Left renal cortex interstitium (tissue), 4 donors: ENCODE measurements at places on chromosomes 7 and 10.

DNA sequence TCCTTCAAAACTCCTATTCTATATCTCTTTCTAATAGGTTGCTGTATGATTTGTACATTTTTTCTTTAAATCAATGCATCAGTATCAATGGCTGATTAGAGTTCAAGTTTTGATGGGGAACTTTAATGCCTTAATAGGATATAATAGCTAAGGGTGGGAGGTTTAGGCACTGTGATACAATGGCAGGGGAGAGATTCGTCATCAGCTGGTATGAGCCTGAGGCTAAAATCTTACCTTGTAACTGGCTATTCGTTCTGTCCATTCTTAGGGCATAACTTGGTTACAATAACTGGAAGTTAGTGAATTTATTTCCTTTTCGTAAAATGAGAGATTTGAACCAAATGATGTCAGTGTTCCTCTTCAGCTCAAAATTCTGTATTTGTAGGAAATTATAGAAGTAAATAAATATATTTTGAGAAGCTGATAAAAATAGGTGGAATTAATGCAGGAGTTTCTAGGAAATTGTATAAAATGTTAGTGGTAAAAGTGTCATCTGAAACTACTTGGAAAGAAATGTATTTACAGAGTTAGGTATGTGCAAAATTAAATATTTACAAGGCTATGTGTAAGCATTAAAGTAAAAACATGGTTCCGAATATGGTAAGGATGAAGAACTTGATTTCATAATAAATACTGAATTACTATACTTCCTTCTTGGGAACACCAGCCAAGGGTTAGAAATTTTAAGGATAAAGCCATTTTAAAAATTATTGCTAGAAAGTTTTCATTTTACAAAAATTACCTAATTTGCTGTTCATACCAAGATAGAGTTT is 27.5 kb upstream of the NAMPT start:
- no peak for DNase-seq

DNA sequence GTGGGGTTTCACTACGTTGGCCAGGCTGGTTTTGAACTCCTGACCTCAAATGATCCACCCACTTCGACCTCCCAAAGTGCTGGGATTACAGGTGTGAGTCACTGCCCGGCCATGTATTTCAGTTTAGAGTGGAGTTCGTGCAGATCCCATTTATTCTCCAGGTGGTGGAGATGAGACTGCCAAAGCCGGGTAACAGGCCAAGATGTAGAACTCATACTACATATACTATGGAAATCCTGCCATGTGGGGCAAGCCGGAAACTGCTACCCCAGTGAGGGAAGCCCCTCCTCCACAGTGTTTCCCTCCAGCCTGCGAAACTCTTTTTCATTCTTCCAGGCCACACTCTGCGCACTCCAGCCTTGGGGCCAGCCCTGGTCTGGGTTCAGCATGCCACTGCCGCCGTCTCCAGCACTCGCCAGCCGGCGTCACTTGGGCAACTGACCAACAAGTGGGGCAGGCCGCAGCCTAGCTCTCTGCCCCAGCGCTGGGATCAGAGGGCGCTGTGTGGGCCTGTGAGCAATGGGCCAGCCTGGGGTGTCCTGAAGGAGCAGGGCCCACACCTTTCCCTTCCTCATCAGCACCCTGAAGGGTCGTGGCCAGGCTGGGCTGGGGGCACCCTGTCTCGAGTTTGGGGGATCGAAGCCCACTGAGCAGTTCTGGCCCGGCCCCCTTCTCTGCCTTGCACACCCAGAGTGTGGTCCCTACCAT is 122.0 kb downstream of the TRRAP start:
- DNase-seq, result no peak

- no peak for DNase-seq
Observed at GRCh38 chr10:70699659-70700174, 27.4 kb downstream of the ADAMTS14 start.

- no peak for DNase-seq
Observed at GRCh38 chr7:107387128-107387527, 82.7 kb upstream of the GPR22 start.

- no peak for DNase-seq
Observed at GRCh38 chr10:34112171-34112782, 702.8 kb downstream of the PARD3 start.

DNA sequence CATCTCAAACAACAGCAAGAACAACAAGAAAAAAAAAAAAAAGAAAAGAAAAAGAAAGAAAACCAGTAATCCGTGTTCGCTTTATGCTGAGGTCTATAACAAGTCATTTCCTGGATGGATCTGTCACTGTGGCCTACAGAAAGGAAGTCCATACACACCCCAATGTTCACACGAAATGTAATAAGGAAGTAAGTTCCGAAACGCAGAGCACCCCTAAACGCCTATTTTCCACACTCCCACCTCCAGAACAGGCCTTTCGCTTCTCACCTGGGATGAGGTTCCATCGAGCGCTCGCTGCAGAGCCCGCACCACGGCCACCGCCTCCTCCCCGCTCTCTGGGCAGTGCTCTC is 735 bp downstream of the ZNF394 start:
- no peak for DNase-seq

GRCh38 chr7:13032084-13032483 is 344.7 kb downstream of the ARL4A start:
- DNase-seq, result no peak

- no peak for DNase-seq
Observed at GRCh38 chr7:25613912-25614311, 385.6 kb upstream of the NPVF start.

GRCh38 chr10:84296091-84296981 is 32.1 kb upstream of the CCSER2 start:
- no peak for DNase-seq

DNA sequence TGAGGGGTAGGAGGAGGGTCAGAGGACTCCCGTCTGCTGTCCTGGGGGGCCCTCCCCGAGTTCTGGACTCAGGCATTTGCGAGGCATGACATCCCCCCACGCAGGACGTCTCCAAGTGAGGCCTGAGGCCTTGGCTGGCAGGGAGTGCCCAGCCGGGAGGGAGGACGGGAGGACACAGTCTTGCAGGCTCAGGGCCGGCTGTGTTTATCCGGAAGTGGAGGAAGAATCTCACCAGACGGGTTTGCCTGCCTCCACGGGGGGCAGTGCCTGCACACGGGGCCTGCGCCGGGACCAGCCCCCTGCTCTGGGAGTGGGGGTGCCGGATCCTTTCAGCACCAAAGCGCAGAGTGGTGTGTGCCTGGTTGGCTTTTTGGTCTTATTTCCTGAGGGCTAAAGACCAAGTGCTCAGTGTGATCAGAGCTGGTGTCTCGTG is 10.9 kb downstream of the PWWP2B start:
- no peak for DNase-seq

DNA sequence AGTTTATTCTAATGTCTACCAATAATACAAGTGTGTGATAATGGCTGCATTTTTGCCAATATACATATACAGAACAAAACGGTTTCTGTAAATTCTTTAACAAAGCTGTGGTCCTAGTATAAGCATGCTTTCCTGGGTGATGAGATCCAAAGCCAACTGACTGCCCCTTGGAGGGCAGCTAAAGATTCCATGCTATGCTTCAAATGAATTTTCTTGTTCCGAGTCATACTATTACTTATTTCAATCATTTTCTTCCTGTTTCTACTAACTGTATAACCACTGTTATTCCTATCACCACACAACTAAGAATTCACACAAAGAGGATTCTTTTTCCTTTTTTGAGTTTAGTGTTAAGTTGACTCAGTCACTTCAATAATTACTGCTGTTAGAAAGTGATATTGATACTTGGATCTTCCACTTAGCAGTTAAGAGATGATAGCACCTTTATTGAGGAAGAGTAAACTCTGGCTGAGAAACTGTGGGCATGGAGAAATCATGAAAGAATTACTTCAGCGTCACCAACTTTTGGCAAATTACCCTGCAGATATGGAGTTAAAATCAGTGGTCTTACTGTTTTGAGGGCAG is 197.5 kb downstream of the ARL4A start:
- no peak for DNase-seq

GRCh38 chr7:102208826-102209225 is 77.8 kb upstream of the SH2B2 start:
- no peak for DNase-seq

GRCh38 chr10:130961506-130962239 is 349.8 kb downstream of the TCERG1L start:
- no peak for DNase-seq

- DNase-seq, result no peak
Observed at GRCh38 chr7:41809940-41810576, 107.2 kb upstream of the INHBA start.

- no peak for DNase-seq
Observed at GRCh38 chr10:624605-625332, 64.7 kb downstream of the DIP2C start.

- DNase-seq, result no peak
Observed at GRCh38 chr10:92834331-92834730, 14.0 kb upstream of the EXOC6 start.

- DNase-seq, result no peak
Observed at GRCh38 chr7:4299431-4299830, 382.7 kb upstream of the FOXK1 start.

DNA sequence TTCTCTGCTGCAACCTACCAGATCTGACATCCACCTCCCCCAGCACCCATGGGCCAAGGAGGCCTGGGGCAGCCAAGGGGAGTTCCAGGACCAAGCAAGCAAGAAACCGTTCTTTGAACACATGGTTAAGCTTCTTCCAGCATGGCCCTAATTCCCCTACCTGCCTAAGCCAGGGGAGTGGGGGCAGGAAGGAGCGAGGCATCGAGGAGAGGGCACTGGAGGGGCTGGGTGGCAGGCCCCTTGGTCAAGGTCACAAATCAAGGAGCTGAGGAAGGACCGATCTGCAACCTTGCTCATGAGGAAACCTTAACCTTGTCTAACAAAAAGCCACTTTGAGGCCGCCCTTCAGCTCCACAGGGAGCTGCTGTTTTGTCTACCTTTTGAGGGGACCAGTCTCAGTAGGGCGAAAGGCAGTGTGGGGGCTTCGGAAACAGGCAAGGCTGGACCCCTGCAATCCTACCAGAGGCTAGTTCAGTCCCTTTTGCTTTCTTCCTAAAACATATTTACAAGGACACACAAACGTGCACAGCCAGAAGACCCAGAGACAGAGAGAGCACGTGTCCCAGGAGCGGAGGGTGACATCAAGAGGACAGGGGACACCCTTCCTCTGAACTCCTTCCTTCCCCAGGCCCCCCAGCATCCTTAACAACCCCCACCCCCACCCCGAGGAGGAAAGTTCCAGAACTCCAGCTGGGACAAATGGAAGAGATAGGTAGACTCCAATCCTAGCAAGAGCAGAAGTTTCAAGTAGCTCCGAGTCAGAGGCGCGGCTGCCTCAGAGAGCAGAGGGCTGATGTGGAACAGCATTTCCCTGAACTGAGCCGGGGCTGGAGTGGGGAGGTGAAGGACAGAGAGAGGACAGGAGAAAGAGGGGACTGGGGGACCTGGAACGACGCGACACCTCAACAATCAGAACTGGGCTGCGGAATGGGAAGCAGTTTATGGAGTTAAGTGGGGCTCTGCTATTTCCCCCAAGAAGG is 28.2 kb downstream of the SPOCK2 start:
- no peak for DNase-seq

DNA sequence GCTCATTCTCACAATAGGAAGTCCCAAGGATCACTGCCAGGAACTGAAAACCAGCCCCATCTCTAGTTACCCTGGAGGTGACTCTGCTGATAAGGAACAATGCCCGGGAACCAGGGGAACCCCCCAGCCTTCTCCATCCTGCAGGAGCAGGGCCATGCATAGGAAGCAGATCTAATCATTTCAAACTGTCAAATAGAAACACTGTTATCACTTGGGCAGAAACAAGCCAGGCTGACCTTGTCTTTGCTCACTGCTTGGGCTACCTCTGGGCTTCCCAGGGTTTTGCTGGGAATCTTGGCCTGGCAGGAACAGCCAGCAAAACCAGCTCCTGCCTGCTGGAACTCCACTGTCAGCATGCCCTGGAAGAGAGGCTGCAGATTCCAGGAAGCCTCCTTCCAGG is 114.1 kb downstream of the RNF216 start:
- no peak for DNase-seq

GRCh38 chr10:71300555-71301370 is 18.3 kb upstream of the SLC29A3 start:
- no peak for DNase-seq

GRCh38 chr10:92517034-92517655 is 56.7 kb downstream of the IDE start:
- no peak for DNase-seq

GRCh38 chr7:90618876-90619275 is 22.8 kb downstream of the CDK14 start:
- DNase-seq, result no peak

GRCh38 chr7:80642871-80643270 is 4.4 kb downstream of the CD36 start:
- no peak for DNase-seq

- no peak for DNase-seq
Observed at GRCh38 chr10:79638318-79638717, 27.6 kb downstream of the SFTPA1 start.

GRCh38 chr7:7820409-7820808 is 102.0 kb upstream of the RPA3 start:
- no peak for DNase-seq

DNA sequence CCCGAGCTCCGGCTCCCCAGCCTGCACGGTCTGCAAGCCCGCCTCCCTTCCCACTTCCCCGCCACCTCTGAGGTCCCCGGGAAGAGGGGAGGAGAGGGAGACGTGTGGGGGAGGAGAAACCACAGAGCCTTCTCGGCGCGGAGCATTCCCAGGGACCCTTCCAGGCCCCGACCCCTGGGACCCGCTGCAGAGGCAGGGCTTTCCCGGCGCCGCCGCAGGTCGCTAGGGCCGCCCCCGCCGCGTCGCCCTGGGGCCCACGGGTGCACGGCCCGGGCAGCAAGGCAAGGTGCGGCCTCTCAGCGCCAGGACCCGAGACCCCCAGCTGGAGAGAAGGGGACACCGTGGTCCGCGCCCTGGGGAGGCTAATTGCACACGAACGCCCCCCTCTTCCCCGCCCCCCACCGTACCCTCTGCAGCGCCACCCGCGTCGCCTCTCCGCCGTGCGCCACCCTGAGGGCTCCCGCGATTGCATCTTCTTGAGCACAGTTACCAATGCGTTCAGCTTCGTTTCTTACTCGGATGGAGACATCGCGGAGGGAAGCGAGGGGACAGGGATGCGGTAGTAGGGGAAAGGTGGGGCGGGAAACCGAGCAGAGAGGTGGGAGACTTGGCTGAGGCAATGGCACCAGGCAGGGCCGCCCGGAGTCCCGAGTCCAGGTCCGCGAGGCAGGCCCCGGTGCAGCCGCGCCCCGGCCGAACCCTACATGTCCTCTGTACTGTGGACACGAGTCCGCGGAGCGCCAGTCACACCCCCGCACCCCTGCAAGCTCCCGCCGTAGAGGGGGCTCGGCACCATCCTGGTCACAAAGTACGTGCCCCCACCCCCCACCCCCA is 28.9 kb downstream of the SKIDA1 start:
- no peak for DNase-seq

- no peak for DNase-seq
Observed at GRCh38 chr7:66961096-66961495, 34.3 kb downstream of the SBDS start.
